ENCODE measurements at places on chromosomes 3 and 15.
A peak's percentile ranks its signal among the peaks of the same experiment; 100 is the strongest.

GRCh38 chr3:198032039-198032936 is 72.3 kb downstream of the LMLN start:
- peak; percentile 64 for DNase-seq

DNA sequence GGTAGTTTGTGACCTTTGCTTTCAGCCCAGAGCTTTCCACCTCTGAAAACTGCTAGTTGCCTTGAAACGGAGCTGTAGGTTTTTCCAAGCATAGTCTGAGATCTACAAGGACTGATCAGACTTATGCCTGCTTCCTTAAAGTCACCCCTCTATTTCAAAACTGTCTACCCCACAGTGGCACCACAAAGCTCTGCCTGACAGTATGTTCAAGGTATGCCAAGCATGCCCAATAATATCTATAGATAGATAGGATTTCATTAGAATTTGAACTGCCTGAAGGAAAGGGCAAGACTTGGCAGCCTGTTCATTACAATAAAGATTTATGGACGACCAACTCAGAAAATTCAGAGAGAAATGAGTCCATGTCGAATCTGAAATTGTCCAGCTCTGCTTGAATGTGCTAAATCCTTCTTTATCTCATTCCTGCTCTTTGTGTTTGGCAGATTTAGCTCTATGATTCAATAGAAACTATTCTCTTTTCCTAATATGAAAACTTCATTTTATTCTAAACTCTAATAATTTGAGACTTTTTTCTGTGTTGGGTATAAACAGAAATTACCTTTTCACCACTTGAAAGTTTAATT is 227.6 kb upstream of the TBC1D5 start:
- DNase-seq: no peak

- no peak for DNase-seq
Measured at GRCh38 chr3:127408684-127409420, 121.0 kb upstream of the PRR20G start.

DNA sequence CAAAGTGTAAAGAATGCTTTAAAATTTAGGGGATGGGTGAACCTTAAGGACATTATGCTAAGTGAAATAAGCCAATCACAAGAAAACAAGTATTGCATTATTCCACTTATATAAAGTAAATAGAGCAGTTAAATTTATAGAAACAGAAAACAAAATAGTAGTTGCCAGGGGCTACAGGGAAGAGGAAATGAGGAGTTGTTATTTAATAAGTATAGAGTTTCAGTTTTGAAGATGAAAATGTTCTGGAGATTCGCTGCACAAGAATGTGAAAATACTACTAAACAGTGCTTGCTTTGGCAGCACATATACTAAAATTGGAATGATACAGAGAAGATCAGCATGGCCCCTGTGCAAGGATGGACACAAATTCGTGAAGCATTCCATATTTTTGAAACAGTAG is 32.0 kb downstream of the DNAH12 start:
- no peak for DNase-seq

DNA sequence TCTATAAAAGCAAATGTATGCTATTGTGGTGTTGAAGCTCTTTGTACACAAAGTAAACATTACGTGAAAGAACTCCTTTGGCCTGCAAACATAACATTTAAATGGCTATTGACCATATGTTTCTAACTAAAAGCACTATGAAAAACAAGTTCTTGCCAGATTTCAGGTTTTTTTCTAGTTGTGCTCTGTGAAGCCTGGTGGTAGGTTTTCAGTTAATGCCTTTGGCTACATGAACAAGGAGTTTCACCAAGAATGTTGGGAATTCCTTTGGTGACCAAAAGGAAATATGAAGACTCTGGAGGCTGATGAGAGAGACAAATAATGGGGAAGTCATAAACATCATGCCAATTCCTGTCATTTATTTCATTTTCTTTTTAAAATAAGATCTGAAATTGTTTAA is 66.0 kb downstream of the RBMS3 start:
- DNase-seq: no peak

GRCh38 chr15:68207176-68207935 is 2.2 kb upstream of the CALML4 start:
- DNase-seq: no peak

DNA sequence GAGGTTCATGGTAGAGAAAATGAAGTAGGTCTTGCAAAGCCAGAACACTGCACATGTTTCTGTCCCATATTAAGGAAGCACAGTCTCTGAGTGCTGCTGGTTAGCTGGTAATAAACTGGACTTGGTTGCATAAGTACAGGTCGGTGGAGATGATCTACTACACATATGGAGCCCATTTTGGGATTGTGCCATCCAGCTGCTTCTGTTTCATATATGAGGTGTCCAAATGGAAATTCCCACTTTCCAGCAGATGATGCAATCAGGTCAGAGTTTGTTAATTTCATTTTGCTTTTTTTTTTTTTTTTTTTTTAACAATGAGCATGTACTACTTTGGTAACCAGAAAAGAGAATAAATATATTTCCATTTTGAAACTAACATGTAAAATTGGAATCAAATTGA is 122.6 kb downstream of the SATB1 start:
- DNase-seq: peak; percentile 43

DNA sequence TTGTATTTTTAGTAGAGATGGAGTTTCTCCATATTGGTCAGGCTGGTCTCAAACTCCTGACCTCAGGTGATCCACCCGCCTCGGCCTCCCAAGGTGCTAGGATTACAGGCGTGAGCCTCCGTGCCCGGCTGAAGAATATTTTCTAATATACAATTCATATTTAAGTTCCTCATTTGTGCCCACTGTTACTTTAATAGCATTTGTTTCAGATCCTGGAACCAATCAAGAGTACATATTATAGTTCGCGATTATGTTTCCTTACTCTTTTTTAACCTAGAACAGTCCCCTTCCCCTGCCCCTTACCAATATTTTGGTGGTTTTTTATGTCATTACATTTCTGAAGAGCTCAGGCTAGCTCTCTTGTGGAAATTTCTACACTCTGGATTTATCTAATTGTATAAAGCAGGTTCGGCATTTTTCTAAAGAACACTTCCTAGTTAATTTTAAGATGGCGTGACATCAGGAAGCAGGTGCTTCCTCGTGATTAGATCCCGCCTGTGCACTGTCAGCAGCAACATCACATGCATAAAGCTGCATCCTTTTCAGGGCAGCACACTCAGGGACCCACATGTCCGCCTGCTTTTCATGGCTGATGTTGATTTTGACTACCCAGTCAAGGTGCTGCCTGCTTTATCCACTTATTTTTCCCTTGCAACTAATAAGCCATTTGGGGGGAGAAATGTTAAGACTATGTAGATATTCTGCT is 88.7 kb upstream of the EPHB3 start:
- DNase-seq: no peak

DNA sequence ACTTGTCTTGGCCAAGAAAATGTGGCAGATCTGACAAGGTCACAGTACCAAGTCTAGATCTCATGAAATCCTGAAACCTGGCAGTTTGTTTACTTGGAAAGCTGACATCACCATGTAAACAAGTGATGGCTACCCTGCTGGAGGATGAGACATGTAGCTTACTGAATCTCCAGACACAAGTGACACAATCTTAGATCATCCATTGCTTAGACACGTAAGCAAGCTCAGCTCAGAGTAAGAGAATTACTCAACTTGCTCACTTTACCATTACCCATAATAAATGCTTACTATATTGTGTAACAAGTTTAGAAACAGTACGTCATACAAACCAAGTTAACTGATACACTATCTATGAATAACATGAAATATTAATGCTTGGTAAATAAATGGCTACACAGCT is 263.8 kb downstream of the TBC1D5 start:
- peak; percentile 73 for DNase-seq

DNA sequence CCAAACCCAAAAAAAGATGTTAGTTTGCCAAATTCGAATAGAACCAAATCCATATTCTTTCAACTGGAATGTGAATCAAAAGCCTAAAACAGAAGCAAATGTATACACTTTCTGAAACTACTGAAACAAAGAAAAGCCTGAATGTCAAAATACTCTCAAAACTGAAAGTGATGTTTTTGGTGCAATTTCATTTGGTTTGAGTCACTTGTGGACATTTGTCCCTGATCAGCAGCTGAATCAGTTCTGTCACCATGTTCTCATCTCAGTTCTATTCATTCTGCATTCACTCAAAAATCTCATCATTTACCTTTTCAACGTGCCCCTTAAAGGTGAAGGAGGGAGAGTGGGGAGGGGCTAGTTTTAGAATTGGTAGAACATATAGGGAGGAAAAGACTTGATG is 266.8 kb downstream of the ABHD5 start:
- DNase-seq: no peak

DNA sequence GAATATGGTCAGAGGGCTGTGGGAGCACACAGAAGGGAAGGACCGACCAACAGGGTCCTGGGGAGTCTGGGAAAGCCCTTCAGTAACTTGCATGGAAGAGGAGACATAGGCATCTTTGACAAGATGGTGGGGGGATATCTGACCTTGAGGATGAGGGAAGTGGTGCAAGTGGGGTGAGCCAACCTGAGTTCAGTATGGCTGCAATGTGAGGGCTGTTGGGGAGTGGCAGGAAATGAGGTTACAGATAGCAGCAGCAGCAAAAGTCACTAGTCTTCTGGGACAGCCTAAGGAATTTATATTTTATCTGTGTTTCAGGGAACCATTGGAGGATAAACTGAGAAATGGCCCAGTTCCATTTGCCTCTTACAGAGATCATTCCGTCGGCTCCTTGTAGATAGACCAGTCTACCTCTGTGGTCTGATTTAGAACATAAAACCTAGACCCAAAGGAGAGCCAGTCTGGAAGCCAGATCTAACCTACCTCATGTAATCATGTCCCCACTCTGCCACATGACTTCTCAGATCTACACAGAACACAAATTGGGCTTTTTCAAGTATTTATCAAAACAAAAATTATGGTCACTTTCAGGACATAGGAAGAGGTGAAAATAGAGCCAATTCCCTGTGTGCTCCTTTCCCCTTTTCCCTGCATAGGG is 75.6 kb downstream of the ST6GAL1 start:
- no peak for DNase-seq

GRCh38 chr15:44441095-44441501 is 13.7 kb downstream of the CTDSPL2 start:
- no peak for DNase-seq

DNA sequence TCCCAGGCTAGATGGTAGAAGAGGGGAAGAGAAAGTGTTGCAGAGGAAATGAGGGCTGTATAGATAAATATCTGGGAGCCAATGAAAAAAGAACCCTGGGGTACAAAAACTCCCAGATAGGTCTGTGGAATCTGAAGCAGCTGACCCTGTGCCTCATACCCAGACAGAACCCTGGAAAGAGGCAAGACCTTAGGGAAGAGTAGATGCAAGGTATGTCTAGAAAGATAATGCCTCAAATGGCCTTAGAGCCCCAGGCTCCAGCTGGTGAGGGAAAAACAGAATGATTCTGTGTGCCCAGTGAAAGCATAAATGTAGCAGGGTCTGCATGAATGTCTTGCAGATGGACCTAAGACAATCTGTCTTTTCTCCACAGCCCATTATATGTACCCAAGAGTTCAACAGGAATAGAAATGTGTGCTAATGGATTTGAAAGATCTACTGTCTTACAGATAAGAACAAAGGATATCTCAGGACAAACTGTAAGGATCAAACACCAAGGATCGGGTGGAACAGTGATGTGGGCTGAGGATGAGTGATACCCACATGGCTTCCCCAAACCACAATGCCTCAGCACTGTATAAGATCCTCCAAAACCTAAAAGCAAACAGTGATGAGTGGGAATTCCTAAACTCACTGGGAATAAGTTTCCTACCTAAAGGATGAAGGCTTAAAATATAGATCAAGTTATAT is 58.8 kb downstream of the NCEH1 start:
- no peak for DNase-seq

DNA sequence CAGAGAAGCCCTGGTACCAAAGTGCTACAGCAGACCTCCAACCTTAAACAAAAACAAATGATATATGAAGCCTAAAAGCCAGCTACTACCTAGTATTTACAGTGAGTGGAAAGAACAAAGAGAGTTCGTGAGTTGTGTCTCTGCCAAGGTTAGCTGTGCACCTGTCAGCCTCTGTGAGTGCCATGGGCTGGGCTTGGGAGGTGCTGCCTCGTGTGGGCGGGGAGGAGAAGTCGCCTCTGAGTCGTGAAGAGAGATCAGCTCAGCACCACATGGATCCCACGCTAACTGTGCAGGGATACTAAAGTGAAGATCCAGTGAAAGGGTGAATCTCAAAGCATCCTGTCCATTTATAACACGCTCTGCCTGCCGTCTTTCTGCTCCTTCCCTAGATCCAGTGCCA is 101.9 kb downstream of the CHDH start:
- no peak for DNase-seq

GRCh38 chr3:101099791-101100190 is 106.6 kb upstream of the ABI3BP start:
- DNase-seq: no peak

GRCh38 chr3:134802428-134803050 is 7.5 kb downstream of the EPHB1 start:
- no peak for DNase-seq

- peak; percentile 47 for DNase-seq
Measured at GRCh38 chr3:143120716-143121240, 1.2 kb downstream of the CHST2 start.

DNA sequence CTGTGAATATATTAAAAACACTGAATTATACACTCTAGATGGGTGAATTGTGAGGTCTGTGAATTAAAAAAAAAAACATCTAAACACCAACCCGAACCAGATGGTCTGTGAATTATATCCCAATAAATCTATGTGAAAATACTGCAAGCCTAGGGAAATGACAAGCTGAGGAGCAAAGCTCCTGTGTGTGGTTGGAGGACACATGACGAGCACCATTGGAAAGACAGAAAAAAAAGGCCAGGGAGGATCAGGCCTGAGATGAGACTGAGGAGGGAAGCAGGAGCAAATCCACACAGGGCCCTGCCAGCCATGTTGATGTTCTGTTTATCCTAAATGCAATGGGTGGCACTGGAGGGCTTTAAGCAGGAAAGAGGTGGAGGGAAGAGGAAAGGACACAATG is 200.0 kb downstream of the RORA start:
- no peak for DNase-seq

- no peak for DNase-seq
Measured at GRCh38 chr3:31704591-31705179, 172.0 kb downstream of the STT3B start.

GRCh38 chr3:46127503-46127902 is 80.6 kb downstream of the CCR1 start:
- peak; percentile 93 for DNase-seq

DNA sequence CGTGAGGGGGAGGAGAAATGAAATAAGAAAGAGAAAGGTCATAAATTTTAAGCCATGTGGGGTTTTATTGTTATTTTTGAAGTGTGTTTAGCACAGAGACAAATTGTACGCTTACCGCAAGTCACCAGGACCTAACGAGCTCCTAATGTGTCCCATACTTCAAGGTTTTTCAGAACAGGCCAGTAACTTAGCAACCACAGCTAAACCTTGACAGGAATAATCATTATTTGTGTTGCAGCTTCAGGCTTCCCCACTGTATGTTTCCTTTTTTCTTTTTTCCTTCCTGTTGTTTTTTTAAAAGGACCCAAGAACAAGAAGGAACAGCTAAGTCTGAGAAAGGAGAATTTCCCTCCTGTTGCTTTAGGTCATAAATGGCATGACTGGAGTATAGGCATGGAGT is 160.8 kb downstream of the TUSC7 start:
- DNase-seq: no peak

GRCh38 chr15:63231206-63231605 is 41.8 kb downstream of the RAB8B start:
- no peak for DNase-seq

Data from cardiac muscle cell (in vitro differentiated cells and primary cell).